ENCODE measurements at places on chromosomes 11 and 22.

DNA sequence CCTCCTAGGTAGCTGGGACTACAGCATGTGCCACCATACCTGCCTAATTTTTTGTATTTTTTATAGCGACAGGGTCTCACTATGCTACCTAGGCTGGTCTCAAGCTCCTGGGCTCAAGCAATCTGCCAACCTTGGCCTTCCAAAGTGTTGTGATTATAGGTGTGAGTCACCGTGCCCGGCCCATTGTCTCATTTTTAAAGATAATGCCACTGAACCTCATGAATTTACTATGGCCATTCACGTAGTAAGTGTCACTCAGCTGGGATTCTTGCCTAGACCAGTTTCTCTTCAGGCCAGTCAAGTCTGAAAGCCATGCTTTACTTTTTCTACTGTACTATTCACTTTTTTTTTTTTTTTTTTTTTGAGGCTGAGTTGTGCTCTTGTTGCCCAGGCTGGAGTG, 22.4 kb downstream of the DEPDC5 start:
- no peak for DNase-seq

DNA sequence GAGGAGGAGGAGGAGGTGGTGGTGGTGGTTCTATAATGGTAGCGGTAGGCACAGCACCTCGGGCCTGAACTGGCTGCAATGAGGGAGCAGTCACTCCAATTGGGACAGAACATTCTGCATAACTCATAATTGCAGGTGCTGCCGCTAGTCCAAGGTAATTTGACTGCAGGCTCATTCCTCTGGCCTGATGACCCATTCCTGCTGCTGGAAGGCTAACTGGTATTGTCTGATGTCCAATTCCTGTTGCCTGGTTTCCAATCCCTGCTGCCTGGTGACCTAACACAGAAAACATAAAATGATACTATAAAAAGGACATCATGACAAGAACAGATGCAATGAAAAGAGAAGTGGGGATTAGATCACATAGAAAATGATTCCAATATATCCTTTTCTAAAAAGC, 7.9 kb upstream of the AGBL2 start:
- DNase-seq: no peak

GRCh38 chr11:69156673-69157155, 979 bp downstream of the SMIM38 start:
- no peak for DNase-seq

DNA sequence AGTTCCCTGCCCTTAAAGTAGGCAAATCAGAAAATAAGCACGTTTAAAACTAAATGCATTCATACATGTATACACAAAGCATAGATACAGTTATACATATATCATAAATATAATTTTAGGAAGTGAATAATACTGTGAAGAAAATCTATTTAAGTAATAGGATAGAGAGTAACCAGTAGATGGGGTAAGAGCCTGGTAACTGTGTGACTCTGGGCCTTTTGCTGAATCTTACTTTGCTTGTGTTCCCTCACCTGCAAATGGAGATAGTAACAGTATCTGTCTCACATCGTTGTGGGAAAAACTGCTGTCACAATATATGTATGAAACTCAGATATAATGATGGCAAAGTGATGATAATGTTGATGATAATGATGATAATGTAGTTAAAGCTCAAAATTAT, 29.9 kb downstream of the MS4A2 start:
- no peak for DNase-seq

GRCh38 chr11:112599265-112599664, 338.6 kb upstream of the PLET1 start:
- DNase-seq: no peak

DNA sequence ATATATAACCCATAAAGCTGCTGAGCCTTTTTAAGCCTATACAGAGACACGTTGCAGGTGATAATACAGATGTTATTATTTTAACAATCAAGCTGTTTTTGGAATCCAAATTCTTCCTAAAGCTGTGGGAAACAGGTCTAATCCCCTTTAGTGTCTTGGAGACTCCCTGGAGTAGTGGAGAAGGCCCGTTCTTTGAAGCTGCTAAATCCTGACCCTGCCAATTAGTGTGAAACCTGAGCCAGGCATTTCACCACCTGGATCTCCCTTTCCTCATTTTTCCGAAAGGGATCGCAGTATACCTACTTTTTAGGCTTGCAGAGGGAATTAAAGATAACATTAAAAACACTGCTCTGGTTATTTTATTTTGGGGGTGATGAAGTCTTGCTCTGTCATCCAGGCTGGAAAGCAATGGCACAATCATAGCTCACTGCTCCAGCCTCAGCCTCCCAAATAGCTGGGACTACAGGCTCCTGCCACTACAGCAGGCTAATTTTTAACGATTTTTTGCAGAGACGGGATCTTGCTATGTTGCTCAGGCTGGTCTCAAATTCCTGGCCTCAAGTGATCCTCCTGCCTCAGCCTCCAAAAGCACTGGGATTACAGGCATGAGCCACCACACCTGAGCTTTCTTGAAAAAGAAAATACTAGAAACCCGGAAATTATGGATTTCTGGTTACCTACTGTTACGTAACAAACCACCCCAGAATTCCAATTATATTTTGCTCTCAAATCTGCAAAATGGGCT, 1.7 kb upstream of the EIF4ENIF1 start:
- DNase-seq: no peak

DNA sequence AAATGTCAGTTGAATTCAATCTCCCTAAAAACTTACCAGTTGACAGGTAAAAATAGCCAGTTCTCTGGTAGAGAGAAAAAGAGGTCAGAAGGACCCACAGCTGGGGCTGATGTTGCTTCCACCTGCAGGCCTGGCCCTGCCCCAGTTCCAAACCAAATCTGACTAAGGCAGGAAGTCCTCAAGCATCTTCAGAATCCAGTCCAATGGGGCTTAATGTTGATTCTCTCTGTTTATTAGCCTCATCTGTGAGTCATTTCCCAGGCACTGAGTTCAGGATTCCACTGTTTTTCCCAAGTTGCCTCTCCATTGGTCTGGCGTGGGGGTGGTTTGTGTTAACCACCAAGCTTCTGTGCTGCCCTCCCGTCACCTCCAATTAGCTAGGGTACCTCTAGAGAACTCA, 601.8 kb downstream of the INSC start:
- no peak for DNase-seq

DNA sequence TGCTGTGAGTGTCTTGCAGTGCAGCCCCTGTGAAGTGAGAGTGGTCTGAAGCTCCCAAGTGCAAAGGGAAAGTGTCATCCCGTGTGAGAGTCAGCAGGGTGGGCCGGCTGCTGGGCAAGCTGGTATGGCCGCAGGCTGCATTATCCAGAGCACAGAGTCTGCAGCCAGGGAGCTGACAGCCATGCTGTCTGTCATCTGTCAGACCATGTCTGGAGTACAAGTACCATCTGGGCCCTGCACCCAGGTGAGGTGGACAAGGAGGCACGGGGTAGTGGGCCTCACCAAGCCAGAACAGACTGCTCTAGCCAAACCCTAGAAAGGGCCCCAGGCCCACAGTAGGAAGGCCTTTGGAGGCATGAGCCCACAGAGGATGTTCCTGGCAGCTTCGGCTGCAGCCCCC, 20.2 kb downstream of the LMO1 start:
- no peak for DNase-seq

DNA sequence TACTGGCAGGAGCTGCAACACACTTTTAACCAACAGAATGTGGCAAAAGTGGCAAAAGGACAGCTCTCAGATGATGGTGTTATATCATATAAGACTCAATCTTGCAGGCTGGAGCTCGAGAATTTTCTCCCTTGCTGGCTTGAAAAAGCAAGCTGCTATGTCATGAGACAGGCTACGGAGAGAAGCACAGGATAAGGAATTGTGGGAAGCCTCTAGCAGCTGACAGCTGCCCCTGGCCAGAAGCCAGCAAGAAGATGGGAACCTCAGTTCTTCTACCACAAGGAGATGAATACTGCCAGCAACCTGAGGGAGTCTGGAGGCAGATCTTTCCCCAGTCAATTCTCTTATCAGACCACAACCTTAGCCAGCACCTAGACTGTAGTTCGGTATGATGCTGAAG, 24.6 kb downstream of the FXYD6 start:
- DNase-seq: no peak

DNA sequence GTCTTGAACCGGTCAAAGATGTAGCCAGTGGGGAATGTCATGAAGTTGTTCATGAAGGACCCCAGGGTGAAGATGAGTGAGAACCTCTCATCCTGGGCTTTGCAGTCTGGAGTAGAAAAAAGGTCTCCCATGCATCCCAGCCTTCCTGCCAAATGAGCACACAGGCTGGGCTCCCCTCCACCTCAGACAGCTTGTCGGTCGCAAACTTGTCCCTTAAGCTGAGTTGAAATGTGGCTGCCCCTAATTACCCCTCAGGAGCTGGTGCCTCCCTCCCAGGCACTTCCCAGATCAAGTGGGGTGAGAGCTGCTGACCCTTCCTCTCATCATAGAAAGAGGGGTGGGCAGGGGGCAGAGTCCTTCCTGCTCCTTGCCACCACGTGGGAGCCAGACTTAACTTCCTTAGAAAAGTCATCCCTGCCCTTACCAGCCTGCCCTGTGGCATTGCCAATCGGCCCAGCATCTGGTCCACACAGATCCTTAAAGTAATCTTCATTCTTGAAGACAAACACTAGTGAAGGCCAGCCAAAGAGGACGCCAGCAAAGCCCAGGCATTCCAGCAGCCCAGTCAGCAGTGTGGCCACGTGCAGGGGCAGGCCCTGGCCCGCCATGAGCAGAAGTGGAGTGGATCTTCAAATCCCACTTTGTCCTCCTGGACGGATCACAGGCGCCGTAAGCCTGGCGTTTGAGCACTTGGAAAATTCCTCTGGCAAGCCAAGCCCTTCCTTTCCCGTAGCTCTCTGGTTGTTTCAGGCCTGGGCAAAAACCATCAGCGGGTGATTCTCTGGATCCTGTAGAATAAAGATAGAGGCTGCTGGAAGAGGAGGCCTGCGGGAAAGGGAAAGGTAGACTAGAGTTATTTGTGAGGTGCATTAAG, 1.1 kb downstream of the SLC43A3 start:
- no peak for DNase-seq

GRCh38 chr11:1207401-1208143, 15.3 kb upstream of the MUC5B start:
- DNase-seq: no peak

- no peak for DNase-seq
These were observed 56.3 kb downstream of the RPS6KA4 start for GRCh38 chr11:64415286-64415685.

DNA sequence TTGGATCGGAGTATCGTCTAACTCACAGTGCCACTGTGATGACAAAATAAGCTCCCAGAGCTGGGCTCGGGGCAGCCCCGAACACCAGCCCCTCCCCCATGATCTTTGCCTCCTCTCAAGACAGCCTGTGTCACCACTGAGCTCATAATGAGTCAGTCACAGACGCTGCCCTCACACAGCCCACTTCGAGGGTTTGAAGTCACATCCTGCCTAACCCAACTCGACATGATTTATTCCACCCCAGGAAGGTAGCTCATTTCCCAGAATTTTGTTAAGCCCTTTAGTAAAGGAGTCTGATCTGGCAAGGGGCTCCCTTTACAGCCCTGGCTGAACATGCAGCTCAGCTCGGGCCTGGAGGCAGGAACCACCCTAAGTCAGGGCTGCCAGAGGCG, 22.8 kb downstream of the MYH9 start:
- DNase-seq: no peak

- no peak for DNase-seq
These were observed 20.0 kb downstream of the DAGLA start for GRCh38 chr11:61700212-61700611.

DNA sequence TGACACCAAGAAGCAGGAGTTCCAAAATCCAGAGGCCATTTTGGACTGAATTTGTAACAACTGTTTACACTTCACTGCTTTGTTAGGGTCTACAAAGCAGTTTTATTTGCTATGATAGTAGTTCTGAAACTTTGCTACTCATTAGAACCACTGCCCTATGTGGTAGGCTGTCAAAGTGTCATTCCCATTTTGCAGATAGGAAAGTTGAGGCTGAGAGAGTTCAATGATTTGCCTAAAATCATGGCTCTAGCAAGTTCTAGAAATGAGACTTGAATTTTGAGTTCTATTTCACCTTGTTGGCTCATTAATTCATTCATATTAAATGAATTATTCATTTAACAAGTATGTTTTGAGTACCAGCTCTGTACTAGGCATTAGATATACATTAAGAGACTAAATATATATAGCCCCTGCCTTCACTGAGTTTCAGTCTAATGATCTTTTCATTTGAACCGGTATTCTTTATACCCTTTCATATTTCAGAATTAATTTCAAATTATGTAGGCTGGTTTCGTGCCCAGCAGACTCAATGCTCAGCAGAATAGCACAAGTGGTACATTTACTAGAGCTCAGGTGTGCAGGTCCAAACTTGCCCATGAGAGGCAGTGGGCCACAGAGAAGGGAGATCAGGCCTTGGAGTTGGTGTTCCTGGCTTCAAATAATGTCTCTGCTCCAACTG, 93.5 kb downstream of the ME3 start:
- no peak for DNase-seq

GRCh38 chr11:129392995-129393394, 17.3 kb downstream of the BARX2 start:
- no peak for DNase-seq

GRCh38 chr22:43047605-43048004, 32.7 kb upstream of the PACSIN2 start:
- no peak for DNase-seq

- DNase-seq: no peak
These were observed 2.9 kb downstream of the IZUMO1R start for GRCh38 chr11:94307101-94307791.

DNA sequence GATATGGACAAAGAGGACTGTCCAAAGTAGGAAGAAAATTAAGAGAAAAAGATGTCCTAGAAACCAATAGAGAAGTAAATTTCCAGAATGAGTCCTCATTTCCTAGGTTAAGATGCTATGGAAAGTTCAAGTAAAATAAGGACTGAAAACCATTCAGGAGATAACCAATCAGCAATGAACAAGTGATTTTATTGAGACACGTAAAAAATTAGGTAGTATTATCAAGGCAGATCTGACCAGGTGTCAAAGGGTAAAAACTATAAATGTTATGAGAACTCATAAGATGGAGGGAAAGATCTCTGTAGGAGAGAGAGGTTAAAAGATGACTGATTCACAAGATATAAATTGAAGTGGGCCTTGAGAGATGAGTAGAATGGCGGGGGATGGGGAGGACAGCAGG, 50.2 kb downstream of the SPATA19 start:
- DNase-seq: no peak

GRCh38 chr11:69452206-69452987, 29.1 kb upstream of the LINC01488 start:
- DNase-seq: no peak

- no peak for DNase-seq
These were observed 28.5 kb downstream of the MN1 start for GRCh38 chr22:27772984-27773498.

DNA sequence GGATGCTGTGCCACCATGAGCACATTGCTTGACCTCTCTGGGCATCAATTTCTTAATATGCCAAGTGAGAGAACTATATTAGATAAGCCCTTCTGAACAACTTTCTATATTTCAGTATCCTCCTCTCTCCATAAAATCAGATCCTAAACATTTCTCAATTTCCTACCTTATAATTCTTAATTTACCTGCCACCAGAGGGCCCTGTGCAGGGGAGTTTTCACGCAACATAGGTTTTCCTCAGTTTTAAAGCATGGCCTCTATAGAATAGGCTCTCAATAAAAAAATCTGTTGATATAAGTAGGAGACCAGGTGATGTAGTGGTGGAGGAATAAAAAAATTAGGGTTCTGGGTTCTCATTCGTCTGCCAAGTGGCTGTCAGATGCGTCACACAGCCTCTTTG, 83.7 kb upstream of the DBX1 start:
- DNase-seq: no peak

- DNase-seq: peak; percentile 4
These were observed 24.0 kb upstream of the SMIM38 start for GRCh38 chr11:69131644-69132300.

GRCh38 chr11:87185228-87185627, 147.5 kb downstream of the TMEM135 start:
- DNase-seq: no peak

Measured in NCI-H446 (cell line).